Stimulated activated CD4-positive, alpha-beta T cell treated with anti-CD3 and anti-CD28 coated beads, Interleukin-1b, Interleukin-23, amount 100 ng/mL, for 1 hour (primary cell): ENCODE measurements at places on chromosomes 2 and 18.

GRCh38 chr2:68911246-68911645 is 40.0 kb upstream of the BMP10 start:
- no peak for DNase-seq

- DNase-seq = no peak
Measured at GRCh38 chr18:3340682-3341097, 78.8 kb downstream of the MYL12B start.

- DNase-seq = no peak
Measured at GRCh38 chr2:196356332-196356731, 185.0 kb upstream of the STK17B start.

DNA sequence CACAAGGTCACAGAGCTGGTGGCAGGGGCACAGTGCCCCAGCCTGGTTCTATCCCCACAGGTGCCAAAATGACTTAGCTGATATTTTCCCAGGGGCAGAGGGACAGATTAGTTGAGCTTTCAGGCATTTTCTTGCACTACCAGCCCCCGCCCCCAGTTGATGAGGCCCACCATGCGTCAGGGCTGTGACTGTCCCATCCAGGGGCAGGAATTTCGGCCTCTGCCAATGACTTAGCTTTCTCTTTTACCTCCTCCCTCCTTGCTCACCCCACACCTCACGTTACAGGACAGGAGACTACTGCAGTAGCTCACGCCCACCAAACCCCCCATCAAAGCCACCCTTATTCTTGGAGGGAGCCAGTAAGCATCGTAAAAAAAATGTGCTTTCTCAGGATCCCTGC is 31.5 kb downstream of the MRO start:
- DNase-seq = no peak

DNA sequence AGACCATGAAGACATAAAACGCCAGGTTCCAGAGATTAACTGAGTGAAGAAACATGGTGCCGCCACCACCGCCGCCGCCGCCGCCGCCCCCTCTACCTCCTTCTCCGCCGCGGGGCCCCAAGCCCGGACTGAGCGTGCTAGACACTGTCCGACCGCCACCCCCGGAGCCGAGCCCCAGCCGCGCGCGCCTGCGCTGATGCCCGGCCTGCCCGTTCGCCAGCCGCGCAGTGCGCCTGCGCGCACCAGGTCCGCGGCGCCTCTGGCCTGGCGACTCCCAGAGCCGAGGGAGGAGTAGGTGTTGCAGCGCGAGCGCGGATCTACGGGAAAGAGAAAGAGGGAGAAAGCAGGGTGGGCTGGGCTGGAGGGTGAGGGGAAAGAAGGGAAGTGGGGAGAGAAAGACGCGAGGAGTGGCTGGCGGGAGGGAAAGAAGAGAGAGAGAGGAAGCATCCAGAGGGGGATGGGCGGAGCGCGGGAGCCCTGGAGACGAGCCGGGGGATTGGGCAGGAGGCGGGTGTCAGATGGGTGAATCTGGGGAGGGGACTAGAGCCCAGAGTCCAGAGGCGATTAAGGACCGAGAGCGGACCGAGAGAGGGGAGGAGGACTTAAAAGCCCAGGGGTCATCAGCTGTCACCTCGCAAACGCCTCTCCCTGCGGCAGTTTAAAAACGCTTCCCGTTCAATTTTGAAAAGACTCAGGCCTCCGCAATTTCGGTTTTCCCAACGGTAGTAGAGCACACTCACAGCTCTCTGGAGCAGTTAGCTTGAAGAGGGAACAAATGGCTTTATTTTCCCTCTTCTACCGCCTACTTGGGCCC is at the start of gene PGAP1:
Gene PGAP1, minus strand, starts transcription at position 146 of the 814 bp plus-strand sequence. Its CDS starts 91 bp downstream, at position 55.
- peak; percentile 58 for DNase-seq

- no peak for DNase-seq
Measured at GRCh38 chr2:215684448-215685237, 248.8 kb upstream of the FN1 start.

DNA sequence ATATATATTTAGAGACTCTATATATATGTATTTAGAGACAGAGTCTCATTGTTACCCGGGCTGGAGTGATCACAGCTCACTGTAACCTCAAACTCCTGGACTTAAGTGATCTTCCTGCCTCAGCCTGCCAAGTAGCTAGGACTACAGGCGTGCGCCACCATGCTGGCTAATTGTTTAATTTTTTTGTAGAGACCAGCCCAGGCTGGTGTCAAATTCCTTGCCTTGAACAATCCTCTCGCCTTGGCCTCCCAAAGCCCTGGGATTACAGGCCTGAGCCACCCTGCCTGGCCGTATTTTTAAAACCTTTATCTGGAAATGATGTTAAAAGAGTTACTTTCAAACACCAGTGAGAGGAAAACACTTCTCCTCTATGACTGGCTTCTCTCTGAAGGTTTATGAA is 30.9 kb upstream of the PGAP1 start:
- DNase-seq = no peak

- no peak for DNase-seq
Measured at GRCh38 chr2:66512626-66513025, 77.7 kb downstream of the MEIS1 start.

DNA sequence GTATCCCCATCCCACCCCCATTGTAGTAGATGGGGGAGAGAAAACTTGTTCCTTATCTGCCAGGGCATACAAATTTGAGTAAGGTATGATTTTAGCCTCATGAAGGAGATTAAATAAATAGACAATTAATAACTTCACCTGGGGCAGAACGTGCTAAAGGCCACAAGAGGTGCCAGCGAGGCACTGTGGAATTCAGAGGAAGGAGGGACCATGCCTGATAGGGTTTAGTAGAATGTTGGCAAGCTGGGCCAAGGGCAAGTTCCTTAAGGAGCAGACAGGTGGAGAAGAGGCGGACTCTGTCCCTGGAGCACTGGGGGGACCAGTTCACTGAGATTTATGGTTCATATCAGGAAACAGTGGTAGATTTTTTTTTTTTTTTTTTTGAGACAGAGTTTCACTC is 22.5 kb downstream of the STAMBP start:
- DNase-seq = no peak

DNA sequence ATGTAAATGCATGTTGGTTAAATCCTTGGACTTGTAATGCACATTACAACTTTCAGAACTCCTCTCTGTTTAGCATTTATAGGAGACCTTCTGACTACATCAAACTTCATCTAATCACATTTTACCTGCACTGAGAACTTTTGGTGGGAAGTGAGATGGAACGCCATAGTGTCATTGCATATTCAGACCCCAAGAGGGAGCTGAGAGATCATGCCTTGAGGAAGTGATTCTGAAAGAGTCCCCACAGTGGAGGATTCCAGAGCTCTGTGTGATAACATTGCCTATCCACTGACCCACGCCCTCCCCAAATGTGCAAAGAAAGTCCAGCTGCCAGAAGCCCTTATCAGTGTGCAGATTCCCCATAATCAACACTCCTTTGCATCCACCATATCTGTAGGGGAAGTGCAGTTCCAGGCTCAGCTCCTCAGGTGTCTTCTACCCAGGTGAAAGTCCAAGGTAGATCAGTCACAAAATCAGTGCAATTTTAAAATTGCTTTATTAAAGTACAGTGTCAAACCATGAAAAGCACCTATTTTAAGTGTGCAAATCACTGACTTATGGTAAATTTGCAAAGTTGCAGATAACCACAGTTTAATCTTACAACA is 212.4 kb downstream of the RPIA start:
- DNase-seq = no peak

GRCh38 chr2:30248791-30249190 is 17.5 kb downstream of the LBH start:
- DNase-seq = no peak

- DNase-seq = no peak
Measured at GRCh38 chr18:33751613-33752221, 173.7 kb downstream of the ASXL3 start.

GRCh38 chr2:180927030-180927686 is 53.2 kb upstream of the UBE2E3 start:
- DNase-seq = no peak

GRCh38 chr2:16330571-16330970 is 335.1 kb downstream of the CYRIA start:
- DNase-seq = no peak

DNA sequence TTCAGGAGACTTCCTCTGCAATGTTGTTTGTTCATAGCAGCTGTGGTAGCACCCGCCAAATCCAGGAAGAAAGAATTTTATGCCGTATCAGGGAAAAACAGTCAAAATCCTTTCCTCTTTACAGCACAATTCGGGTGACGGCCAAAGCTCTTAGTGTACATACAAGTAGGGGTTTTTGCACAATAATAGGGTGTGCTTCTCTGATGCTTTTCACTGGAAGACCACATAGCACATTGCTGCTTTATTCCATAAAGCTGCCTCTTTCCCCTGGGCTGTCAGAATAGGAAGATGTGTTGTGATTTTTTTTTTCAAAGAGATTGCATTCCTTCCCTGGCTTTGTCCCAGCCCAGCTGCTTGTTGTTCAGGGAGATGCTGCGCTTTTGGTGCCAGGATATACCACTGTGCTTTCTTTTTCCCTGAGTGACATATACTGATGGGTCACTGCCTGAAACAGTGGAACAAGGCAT is 27.2 kb upstream of the LANCL1 start:
- DNase-seq = no peak

- DNase-seq = no peak
Measured at GRCh38 chr2:41966431-41966893, 81.4 kb upstream of the PKDCC start.

DNA sequence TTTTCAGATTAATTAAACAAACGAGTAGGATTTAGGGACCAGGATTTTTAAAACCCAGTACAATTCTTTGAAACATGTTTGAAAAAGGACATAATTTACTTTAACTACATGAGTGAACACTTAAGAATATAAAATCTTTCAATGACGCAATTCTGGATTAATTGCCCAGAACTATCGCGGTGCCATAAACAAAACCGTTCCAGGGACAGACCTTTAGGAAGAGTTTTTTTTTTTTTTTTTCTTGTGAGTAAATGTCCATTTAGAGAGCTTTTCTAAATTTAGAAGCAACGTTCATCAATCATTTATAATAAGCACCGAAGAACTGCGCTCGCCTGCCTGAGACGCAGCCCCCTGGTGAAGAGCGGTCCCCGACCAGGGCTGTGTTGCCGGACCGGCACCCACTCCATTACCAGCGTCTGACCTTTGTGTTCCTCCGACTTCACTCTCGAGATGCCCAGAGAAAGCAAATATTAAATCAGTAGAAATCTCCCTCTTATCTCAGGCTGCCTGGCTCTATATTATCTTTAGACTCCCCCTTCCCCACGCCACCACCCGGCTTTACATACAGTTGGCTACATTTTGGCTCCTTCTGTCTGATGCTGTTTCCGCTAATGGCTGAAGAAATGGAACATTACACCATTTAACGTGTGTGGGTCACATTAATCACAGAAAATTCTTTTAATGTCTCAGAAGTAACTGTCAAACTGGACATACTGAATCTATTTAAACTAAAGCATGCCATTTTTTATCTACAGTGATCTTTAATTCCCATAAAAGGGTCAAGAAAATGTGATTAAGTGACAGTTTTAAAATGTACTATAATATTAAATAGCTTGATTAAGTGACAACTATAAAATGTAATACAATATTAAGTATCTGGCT is 364.0 kb upstream of the MEIS1 start:
- no peak for DNase-seq

DNA sequence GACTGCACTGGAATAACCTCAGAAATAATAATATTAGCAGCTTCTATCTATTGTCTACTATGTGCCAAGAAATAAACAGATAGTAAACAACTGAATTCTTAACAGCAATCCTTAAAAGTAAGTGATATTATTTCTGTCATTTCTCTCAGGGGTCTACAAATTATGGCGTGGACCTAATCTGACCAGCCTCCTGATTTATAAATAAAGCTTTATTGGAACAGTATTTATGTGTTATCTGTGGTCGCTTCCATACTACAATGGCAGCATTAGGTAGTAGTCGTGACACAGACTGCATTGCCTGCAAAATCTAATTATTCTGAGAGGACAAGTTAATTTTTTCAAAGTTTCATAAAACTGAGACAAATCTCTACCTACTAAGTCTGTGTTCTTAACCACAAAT is 49.0 kb downstream of the SLC16A14 start:
- DNase-seq = no peak

- no peak for DNase-seq
Measured at GRCh38 chr2:84137034-84137433, 322.0 kb downstream of the SUCLG1 start.

DNA sequence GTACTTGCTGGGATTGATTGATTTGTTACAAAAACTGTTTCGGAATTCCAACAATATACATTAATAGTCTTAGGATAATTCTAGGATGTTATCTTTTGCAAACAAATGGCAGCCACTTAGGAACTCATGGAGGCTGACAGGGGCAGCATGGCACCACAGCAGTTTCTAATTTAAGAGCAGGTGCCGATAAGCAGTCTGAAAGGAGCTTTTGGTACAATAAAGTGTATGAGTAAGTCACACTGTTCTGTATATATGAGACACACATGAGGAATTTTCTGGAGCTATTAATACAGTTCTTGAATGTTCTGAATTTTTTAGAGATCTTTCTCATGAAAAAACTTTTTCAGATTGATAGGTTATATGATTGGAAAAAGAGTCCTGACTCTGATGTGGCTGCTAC is 52.2 kb downstream of the EIF5B start:
- no peak for DNase-seq

DNA sequence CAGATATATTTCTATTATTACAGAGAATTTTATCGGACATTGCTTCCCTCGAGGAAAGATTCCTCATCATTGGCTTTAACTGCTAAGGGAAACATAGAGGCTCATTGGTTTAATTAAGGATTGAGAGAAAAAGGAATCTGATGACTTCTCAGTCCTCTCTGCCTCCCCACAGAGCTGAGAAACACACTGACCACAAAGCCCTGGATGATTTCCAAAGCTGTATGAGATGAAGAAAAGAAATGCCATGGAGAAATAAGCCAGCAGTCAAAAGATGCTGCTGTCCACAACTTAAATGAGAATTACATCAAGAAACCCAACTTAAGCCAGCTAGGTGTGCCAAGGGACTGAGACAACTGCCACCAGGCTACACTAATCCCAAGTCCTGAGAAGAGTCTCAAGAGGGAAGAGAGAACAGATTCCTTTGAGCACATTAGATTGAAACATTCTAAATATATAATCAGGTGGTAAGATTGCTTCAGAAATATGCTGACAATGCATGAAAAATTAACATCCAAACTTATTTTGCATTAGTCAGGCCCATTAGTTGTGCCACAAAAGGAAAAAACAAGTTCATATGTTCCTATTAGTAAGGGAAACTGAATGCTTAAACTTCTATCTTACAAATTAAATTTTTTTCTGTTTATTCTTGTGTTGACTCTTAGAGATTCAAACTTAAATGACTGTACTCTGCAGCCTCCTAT is 308.1 kb upstream of the CYRIA start:
- DNase-seq = no peak
